ENCODE measurements at places on chromosomes 16 and 17.

DNA sequence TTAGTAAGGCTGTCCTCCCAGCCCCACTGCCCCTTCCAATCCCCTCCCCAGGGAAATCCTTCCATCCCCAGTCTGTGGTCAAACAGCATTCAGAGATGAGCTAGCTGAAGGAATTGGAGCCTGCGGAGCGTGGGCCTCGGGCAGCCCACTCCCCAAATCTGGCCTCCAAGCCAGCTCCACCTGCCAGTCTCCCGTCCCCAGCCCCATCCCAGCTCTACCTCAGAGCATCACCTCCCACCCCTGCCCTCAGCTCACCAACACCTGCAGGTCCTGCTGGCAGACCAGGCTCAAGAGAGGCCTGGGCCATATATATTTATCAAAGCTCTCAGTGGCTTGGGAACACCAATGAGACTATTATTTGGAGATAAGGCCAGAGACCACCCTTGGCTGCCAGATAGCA, 5.2 kb upstream of the SPPL2C start:
- DNase-seq: no peak

DNA sequence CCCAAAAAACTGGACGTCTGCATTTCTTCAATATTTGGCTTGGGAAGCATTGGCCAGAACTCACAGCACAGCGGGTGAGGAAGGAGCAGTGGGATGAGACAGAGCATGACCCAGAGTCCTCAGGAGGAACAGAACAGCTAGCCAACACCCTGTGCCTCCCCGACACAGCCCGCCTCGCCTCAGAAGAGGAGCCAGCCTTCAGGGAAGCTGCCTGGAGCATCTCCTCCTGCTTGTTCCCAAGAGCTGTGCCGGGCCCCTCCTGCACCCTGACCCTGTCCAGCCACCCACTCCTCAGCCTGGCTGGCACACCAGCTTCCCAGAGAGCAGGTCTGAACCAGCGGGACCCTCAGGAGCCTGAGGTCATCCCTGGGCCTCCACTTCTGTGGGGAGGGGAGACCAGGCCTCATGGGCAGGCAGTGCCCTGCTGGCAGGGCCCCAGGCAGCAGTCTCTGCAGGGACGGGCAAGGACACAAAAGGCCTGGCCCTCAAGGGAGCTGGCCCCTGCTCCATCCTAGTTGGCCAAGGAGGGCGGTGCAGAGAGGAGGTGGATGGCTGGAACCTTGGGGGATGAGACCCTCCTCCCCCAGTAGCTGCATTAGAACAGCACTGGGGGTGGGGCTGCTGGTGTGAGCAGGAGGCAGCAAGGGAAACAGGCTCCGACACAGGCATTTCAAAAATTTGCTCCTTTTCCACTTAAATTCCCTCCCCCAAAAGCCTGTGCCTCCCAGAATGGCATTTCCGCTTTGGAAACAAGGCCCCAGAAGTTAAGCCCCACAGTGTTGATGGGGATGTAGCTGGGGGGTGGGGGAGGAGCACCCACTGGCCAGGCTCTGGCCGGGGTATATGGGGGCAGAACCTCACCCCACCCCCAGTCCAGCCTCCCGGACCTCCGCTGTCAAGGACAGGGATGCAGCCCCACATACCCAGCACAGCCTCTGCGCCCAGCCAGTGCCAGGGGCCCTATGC, 1.8 kb upstream of the BCAR1 start:
- peak; percentile 76 for DNase-seq

DNA sequence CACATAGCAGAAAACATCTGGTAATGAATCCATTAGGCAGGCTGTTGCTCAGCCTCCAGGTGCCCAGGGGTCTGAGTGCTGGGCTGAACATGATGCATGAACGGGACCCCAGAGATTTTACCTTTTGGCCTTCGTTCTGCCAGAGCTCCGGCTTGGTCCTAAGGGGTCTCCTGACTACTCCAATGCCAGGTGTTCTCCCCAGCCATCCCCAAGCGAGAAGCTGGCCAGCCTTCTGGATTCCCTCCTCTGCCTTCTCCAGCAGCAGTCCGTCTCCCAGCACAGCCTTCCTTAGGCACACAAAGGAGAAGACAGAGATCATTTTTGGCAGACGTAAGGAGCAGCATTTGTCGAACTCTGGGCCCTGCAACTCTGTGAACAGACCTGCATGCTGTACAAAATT, 109.4 kb downstream of the RBFOX1 start:
- DNase-seq: no peak

- DNase-seq: peak; percentile 26
Observed at GRCh38 chr16:81198635-81199034, 39.9 kb upstream of the BCO1 start.

GRCh38 chr17:8650119-8650499, 19.6 kb upstream of the MYH10 start:
- no peak for DNase-seq

DNA sequence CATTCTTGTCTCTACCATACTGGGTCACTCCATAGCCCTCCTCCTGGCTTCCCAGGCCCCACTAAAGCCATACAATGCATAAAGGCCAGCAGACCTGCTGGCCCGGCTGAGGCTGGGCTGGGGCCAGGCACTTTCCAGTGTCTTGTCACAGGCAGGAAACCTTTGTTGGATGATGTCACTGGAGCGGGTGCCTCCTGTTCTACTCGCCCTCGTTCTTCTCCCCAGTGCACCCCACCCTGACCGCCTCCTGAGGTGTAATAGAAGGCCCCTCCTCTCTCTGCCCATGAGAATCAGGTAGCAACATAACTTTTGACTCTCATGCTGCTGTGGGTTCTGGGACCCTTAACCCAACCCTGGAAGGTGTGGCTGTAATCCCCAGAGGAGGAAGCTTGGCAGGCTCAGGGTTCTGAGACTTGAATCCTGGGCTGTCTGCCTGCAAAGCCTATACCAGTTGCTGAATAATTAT, 54.2 kb upstream of the IL34 start:
- no peak for DNase-seq

GRCh38 chr16:10870137-10870776, 6.7 kb upstream of the CIITA start:
- no peak for DNase-seq

DNA sequence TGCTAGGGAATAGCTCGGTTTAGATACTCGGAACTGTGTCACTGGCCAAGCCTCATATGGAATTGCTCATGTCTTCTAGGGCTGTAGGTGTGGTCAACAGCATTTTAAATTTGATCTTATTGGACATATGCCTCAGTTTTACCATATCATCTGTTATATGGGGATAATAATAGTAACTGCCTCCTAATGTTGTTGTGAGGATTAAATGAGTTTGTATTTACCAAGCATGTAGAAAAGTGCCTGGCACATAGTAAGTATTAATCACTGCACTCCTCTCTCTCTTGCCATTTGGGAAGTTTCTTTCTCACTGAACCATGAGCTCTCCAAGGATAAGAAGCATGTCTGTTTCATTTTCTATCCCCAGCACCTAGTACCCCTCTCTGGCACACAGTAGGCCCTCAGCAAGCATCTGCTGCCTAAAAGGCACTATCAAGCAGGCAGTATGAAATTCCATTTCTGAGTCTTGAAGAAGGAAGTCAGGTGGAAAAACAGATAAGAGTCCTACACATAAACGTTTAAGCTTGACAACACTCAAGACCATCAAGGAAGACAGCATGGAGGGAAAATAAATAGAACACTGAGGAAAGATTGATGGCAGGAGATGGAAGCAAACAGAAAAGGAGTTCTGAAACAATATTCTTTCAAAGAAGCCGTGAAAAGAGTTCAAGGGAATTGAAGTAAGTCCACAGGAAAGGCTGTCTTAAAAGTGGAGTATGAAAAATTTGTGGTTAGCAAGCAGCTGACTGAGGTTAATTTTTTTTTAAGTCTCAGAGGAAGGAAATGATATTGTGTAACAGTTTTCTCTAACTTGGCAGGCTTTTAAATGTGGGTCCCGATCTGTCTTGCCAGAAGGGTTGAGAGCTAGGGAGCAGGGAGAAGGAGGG, 2.2 kb upstream of the ATP6V0A1 start:
- peak; percentile 77 for DNase-seq

DNA sequence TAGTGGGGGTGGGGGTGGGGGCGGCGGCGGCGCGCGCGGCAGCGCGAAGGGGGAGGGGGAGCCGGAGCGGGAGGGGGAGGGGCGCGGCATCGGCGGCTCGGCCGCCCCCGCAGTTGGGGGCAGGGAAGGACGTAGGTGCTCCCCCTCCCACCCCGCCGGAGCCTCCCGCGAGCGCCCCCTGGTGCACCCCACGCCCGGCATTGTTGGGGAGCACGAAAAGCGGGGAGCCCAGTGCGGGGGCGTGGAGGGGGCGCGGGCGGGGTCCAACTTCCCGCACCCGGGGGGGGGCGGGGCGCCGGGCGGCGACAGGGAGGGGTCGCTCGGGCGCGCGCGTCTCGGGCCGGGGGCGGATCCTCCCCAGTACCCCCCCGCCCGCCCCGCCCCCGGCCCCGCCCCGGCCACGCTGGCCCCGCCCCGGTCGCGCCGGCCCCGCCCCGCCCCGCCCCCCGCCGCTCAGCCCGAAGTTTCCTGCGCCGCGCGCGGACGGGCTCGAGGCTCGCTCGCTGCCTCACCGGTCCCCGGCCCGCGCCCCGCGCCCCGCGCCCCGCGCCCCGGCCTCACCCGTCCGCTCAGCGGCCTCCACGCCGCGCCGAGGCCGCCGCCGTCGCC, at the start of gene CACNA1H:
TSS of gene CACNA1H (plus strand) at position 456 of the 609 bp plus-strand sequence. CDS start 632 bp downstream, outside the sequence.
- DNase-seq: peak; percentile 79

GRCh38 chr16:72637306-72637705, 410.6 kb downstream of the ZFHX3 start:
- DNase-seq: peak; percentile 43

DNA sequence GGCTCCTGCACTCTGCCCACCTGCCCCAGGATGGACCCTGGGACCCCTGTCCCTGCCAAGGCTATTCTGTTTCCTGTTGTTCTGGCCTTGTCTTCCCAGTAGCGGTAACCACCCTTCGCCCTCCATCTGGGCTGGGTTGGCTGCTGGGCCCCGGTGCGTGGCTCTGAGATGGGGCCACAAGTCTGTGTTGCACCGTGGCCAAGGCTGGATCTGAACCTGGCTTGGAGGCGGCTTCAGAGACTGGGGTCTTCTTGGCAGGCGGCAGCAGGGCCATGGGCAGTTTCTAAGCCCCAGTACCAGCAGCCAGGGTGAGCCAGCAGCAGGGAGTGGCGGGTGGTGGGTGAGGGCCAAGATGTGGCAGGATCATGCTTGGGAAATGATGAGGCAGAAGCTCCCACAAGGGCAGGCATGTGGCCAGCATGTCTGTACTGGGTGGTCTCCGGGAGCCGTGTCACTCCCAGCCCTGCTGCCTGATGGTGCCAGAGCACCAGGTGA, 12.6 kb downstream of the MAP2K3 start:
- peak; percentile 39 for DNase-seq

- no peak for DNase-seq
Observed at GRCh38 chr16:60310846-60311445, 1576.8 kb upstream of the GOT2 start.

DNA sequence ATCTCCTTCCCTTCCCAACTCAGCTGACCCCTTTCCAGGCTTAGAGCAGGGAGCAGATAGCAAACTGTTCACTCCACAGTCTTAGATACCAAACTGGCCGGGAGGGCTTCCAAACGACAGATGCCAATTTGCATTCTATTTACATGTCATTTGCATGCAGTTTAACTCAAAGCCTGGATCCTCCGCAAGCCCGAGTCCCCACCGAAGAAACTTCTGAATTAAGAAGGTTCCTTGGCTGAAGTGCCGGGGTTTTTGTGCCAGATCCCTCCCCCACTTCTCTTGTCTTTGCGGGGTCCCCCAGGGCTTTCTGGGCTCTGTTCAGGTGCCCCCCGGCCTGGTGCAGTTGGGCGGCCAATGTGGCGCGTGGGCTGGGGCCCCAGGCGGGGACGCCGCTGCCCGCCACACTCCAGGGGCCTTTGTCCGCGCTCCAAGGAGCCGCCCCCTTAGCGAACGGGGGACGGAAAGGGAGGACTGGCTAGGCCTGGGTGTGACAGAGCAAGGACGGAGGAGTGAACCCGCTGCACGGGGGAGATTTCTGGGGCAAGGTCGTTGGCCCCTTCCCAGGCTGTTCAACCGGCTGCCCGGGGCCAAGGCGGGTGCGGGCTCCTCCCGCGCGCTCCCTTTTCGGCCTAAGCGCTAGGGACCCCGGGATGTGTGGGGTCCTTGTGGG, 1.2 kb downstream of the GPRC5B start:
- DNase-seq: no peak

DNA sequence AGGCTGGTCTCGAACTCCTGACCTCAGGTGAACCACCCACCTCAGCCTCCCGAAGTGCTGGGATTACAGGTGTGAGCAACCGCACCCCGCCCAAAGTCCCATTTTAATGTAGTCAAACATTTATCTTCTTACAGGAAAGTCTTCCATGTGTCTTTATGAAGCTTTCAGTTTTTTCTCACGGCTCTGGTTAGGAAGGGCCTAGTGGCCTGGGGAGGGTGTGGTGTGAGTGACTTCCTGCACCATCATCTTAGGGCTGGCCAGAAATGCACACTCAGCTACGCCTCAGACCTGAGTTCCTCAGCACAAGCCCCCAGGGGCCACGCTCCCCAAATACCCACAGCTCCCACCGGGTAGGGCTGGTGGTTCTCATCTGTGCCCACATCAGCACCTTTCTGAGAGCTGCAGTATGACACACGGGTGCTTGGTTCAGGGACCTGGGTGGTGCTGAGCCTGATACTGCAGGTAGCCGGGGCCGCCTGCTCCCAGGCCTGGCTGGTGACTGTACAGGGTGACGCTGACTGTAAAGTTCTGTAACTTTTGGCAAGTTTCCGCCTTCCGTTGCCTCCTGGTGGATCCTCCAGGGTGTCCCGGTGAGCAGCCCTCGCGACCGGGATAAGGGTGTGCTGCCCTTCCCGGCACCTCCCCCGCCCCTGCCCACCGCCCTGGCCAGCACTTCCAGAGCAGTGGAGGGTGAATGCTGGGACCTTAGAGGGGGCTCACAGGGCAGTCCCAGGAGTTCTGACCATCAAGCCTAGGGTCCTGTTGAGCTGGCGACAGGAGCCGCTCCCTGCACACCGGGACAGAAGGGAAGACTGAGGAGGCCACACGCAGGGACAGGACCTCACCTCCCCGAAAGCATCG, 52.5 kb downstream of the ZNF778 start:
- DNase-seq: no peak

- peak; percentile 47 for DNase-seq
Observed at GRCh38 chr16:30659507-30660423, 1.5 kb downstream of the FBRS start.

DNA sequence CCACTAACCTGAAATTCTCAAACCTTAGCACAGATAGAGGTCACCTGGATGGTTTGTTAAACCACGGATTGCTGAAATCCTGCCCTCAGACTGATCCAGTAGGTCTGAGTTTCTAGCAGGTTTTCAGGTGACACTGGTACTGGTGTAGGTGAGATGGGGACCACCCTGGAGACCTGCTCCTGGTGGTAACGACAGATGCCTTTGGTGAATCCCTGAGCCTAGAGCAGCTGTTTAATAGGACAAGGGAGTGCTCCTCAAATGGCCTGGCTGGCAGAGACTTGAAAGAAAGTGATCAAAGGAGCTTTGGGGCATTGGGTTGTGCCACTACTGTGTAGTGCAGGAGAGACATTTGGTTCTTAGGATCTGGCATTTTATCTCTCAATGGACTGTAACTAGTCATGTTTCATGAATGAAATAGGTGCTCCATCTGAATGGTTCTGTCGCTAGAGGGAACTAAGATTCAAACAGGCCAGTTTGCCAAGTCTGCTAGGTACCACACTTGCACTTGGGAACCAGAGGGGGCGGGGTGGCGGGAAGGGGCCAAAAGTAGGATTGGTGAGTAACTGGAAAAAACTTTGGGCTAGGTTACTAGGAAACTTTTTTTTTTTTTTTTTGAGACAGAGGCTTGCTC, 2.9 kb upstream of the IFI35 start:
- DNase-seq: peak; percentile 44

- no peak for DNase-seq
Observed at GRCh38 chr16:49844359-49844758, 11.6 kb downstream of the ZNF423 start.

Measured in GM03348 (cell line).